ENCODE measurements at places on chromosomes 4 and X. TPM values are rescaled to one million over a fixed set of nuclear protein-coding genes. Genes with fewer than 3 reads are reported as not detected.

The SPOCK3 gene
- total RNA-seq: 0.77 TPM

DNA sequence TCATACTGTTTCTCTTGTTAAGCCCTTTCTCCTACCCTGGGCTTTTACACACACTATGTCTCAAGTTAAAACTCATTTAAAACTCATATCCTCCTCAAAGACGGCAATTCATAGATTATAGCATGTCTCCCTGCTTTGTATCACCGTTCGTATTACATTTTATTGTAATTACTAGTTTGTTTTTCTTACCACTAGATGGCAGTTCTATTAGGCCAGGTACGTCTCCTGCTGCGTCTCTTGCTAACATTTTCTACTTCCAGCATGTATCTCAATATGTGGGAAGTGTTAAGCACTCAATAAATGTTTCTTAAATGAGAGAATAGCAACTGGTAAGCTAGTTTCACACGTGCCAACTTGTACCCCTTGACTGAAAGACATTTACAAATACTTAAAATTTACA, 450.3 kb upstream of the PCDH7 start:
- no peaks in the 10 kb centered on the region for H3K4me1 ChIP-seq
- H3K36me3 ChIP-seq: no peaks in the 10 kb centered on the region
- no peak overlapping the region for H3K27ac ChIP-seq

The FRAS1 gene
- total RNA-seq: 4.0 TPM

GRCh38 chr4:13493793-13494192, 9.7 kb upstream of the RAB28 start:
- H3K27me3 ChIP-seq: no peaks in the 10 kb centered on the region
- H3K27ac ChIP-seq: no peak overlapping the region
- DNase-seq: no peak
- no peaks in the 10 kb centered on the region for H3K4me1 ChIP-seq
- H3K4me3 ChIP-seq: no peak overlapping the region

The USP17L28 gene
- not detected for total RNA-seq

GRCh38 chr4:4677556-4678522, 136.0 kb upstream of the STX18 start:
- H3K27ac ChIP-seq: no peak overlapping the region
- no peaks in the 10 kb centered on the region for H3K36me3 ChIP-seq
- H3K27me3 ChIP-seq: no peaks in the 10 kb centered on the region

GRCh38 chr4:157898836-157899605, 273.8 kb downstream of the GASK1B start:
- H3K27me3 ChIP-seq: no peaks in the 10 kb centered on the region
- no peaks in the 10 kb centered on the region for H3K4me1 ChIP-seq
- no peaks in the 10 kb centered on the region for H3K36me3 ChIP-seq
- H3K27ac ChIP-seq: no peak overlapping the region

- H3K27me3 ChIP-seq: no peaks in the 10 kb centered on the region
- H3K36me3 ChIP-seq: no peaks in the 10 kb centered on the region
- H3K4me1 ChIP-seq: peaks cover 3% of the 10 kb centered on the region
- no peak overlapping the region for H3K4me3 ChIP-seq
These were observed 62.4 kb downstream of the APOO start for GRCh38 chrX:23845351-23845817.

- H3K27me3 ChIP-seq: no peaks in the 10 kb centered on the region
- no peaks in the 10 kb centered on the region for H3K4me1 ChIP-seq
- no peak for DNase-seq
- H3K36me3 ChIP-seq: no peaks in the 10 kb centered on the region
- no peak overlapping the region for H3K4me3 ChIP-seq
These were observed 22.6 kb downstream of the LAMP2 start for GRCh38 chrX:120446498-120446897.

GRCh38 chr4:40164459-40164858, 32.4 kb upstream of the RHOH start:
- no peak for DNase-seq
- no peaks in the 10 kb centered on the region for H3K36me3 ChIP-seq
- H3K4me3 ChIP-seq: no peak overlapping the region
- H3K4me1 ChIP-seq: no peaks in the 10 kb centered on the region
- no peaks in the 10 kb centered on the region for H3K27me3 ChIP-seq

DNA sequence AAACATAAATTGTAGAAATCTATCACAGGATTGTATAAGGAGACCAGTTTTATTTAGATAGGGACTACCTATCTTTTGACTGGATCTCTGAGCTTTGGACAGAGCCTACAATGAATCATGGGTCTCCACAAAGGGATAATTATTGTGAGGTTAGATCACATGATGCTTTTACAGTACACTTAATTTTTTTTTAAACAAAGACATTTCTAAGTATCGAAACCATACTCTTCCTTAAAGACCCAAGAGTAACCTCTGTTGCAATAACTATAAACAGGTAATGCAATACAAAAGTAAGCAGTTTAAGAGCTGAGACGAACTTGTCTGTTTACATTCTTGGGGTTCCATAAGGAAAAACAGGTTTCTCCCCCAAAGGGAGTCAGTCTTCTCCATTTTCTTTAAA, 64.3 kb upstream of the GABRE start:
- H3K36me3 ChIP-seq: no peaks in the 10 kb centered on the region
- H3K27ac ChIP-seq: no peak overlapping the region
- no peak overlapping the region for H3K4me3 ChIP-seq

Data from colonic mucosa (tissue), 4 donors.